ENCODE measurements at places on chromosomes 4 and X.

DNA sequence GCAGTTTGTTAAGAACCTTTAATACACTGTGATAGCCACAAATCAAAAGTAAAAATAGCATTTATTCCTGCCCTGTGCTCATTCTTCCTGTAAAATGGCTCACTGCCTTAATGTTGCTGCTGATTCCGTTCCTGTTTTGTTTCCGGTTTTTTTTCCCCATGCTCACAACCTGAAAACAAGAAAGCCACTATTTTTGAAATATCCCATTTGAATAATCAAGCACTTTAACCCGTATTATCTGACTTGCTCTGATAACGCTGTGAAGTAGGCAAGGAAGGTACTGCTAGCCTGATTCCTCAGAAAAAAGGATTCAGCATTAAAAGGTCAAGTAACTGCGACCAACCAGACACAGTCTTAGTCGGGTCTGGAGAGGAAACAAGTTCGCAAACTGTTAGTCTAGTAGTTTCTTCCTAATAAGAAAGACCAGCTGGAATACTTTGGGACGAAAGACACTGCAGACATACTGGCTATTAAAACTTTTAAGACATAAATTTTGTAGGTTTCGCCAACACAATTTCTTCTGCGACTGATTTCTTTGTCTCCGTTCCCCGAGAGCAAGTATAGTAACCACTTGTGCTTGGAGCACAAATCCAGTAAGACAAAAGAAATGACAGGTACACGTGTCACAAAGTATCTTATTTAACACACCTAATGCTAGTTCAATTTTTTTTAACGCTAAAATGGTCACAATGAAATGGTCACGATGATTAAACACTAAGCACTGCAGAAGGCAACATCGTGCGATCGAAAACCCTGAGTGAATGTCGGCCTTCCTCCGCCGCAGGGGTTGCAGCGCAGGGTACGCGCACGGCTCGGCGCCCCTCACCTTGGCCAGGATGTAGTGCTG, 802 bp downstream of the COX18 start:
- no peak for DNase-seq

DNA sequence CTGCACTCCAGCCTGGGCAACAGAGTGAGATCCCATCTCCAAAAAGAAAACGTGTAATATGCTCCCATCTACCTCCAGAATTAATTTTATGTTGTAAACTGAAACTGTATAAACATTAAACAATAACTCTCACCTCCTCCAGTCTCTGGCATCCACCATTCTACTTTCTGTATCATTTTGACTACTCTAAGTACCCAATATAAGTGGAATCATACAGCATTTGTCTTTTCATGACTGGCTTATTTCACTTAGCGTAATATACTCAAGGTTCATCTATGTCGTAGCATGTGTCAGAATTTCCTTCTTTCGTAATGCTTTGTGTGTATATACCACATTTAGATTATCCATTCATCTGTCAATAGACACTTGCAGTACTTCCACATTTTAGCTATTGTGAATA, 20.6 kb downstream of the F8 start:
- no peak for DNase-seq

DNA sequence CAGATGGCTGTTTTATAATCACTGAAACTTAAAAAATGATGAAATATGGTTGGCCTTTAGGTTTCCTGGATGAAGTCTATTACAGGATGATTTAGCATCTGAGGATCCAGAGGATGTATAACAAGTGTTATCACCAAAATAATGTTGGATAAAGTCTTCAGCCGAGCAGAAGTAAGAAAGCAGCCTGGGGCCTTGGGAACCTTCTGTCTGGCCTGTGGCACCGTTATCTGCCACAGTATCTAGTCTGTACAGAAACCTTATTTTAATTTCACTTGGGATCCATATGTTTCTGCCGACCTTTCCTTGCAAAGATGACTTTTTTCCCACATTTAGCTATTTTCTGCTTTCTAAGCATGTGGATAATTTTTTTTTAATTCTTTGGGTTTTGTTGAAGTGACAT, 20.5 kb upstream of the ANTXR2 start:
- no peak for DNase-seq

- DNase-seq = no peak
These were observed 7.5 kb downstream of the BCOR start for GRCh38 chrX:40090050-40090804.
